ENCODE measurements at places on chromosomes 16 and 17.

- DNase-seq = no peak
These were observed 71.9 kb upstream of the GSE1 start for GRCh38 chr16:85541181-85541580.

DNA sequence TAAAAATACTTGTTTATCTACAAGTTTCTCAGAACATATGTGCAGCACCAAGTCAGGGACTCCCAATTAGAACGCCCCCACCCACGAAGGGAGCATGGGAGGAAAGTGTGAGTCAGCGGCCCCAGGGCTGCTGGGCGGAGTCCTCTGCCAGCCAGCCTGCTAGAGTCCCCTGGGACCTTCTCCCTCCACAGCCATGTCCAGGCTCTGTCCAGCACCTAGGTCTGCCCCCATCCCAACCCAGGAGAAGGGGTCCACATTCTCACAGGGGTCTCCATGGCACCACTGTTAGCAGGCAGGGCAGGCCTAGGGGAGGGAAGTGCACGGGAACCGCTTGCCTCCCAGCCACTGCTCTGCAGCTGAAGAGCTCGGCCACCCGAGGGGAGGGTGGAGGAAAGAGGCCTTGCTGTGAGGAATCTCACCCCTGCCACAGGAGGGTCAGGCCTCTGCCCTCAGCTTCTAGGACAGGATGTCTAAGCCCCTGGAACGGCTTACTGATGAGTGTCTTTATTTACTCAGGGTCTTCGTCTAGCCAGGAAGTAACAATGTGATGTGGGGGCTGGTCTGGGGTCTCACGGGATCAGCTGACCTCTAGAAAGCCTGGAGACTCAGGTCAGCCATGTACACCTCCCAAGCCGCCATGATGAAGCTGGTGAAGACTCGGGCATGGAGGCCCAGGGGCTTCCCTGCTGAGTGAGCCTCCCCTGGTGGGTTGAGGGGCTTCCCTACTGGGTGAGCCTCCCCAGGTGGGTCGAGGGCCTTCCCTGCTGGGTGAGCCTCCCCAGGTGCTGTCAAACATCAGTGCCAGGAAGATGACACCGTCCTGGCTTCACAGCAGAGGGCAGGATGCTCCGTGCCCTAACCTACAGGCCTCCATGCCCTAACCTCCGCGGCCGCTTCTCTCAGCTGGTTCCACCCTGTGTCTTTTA, 190.3 kb downstream of the RBFOX3 start:
- no peak for DNase-seq

DNA sequence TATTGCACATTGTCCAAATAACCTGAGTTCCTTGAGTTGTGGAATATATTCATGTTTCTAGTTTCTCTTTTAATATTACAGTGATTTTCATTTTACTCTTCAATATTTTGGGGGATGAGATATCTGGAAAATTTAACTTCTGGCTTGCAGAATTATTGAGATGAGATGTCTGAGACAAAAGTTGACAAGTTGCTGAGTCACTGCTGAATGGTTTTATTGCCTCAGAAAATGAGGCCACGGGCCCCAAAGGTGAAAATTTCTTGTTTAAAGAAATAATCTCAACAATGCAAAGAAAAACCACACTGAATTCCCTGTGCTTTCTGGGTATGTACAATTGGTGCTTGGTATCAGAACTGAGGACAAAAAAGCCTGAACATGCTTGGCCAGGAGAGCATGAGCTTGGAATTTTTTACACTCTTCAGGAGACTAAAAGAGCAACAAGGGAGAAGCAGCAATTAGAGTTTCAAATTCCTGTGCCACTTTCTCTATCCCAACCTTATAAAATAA, 129.2 kb upstream of the TOM1L1 start:
- no peak for DNase-seq

DNA sequence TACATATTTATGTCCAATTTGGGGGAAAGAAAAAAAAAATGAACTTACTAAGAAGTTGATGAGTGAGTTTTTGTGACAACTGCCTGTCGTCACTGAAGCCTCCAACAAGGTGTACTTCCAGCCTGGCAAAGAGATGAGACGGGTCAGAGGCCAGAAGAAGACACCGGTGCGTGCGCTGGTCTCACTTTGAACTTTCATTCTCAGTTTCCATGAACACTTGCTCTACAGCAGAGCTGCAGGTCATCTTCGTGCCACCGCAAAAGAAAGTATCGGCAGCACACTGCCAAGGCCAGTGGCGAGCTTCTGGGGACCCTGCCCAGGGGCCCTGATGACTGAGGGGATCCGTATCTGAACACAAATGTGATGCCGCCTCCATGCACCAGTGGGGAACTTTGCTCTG, 11.6 kb downstream of the NTAN1 start:
- no peak for DNase-seq

DNA sequence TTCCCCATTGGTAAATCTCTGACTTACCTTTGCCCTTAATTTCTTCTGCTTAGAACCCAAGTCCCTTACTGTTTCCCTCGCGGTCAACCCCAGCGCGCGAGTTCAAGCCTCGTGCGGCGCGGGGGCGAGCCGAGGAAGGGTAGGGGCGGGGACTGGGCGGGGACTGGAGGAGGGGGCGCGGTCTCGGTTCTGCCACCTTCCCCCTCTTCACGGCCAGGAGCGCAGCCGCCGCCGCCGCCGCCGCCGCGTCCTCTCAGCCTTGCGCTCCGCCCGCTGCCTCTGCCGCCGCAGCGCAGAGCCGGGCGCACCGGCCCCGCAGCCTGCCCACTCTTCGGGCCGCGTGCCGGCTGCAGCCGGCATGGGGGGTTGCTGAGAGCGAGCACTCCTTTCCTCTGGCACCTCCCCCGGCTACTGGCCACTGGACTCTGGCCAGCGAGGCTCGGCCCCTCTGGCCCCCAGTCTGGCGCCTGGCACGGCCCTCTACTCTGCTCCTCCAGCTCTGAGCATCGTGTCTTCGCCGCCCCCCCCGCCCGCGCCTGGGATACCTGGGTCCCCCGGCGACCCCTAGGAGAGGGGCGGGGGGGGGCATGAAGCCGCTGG, at the start of gene RAPGEFL1:
TSS of gene RAPGEFL1 (plus strand) at position 196 of the 600 bp plus-strand sequence. CDS start at position 588, 392 bp downstream.
- peak; percentile 86 for DNase-seq

GRCh38 chr16:11819798-11820197, 22.7 kb upstream of the ZC3H7A start:
- no peak for DNase-seq

DNA sequence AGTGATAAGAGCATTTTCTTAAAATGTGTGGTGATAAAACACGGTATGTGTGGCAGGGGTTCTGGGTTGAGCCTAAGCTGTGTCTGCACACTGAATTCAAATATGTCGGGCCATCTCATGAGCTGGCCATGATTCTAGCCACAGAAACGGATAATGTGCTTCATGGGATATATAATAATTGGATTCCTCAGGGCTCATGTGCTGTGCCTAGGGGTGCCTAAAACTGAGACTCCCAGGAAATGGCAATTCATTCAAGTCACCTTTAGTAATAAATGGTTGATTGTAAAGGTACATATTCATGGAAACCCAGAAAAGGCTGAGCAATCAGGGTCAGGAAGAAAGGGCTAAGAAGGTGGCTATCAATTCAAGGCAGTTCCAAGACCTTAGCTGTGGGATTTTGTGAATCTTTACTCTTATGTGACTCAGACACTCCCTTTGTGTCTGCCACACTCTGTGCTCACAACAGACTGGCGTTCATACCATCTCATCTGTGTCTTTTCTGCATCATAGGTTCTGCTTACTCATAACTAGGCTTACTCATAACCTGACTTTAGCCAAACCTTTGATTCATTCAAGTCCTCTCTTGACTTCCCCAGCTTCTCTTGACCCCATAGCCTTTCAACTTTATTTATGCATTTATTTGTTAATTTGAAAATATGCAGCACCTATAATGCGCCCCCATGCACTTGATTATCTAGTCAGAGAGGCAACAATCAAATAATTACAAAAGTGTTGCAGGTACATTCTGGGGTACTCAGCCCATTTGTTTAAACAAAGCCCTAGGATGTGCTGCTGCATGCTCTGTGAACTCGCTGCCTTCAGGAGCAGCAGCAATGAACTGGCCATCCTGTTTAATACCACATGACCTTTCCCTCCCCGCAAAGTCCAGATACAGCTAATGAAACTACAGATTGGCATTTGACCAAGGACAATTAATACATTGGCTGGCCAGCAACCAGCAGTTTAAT, 28.4 kb upstream of the MED13 start:
- DNase-seq = no peak

DNA sequence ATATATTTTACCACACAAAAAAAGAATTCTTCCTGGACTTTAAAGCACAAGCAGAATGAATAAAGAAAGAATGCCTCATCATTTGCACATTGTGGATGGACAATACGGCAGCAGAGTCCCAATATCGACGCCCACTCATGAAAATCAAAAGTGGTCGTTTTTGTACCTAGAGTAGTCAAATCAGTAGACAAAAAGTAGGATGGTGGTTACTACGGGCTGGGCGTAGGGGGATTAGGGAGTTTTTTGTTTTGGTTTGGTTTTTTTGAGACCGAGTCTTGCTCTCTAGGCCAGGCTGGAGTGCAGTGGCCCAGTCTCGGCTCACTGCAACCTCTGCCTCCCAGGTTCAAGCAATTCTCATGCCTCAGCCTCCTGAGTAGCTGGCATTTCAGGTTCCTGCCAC, 8.6 kb upstream of the CENPV start:
- no peak for DNase-seq

GRCh38 chr17:81365148-81365600, 30.1 kb upstream of the BAHCC1 start:
- peak; percentile 63 for DNase-seq

Data from NCI-H1417 (cell line).